ENCODE measurements at places on chromosomes 2 and 18.

- DNase-seq = no peak
Observed at GRCh38 chr18:37640504-37640903, 74.9 kb upstream of the CELF4 start.

DNA sequence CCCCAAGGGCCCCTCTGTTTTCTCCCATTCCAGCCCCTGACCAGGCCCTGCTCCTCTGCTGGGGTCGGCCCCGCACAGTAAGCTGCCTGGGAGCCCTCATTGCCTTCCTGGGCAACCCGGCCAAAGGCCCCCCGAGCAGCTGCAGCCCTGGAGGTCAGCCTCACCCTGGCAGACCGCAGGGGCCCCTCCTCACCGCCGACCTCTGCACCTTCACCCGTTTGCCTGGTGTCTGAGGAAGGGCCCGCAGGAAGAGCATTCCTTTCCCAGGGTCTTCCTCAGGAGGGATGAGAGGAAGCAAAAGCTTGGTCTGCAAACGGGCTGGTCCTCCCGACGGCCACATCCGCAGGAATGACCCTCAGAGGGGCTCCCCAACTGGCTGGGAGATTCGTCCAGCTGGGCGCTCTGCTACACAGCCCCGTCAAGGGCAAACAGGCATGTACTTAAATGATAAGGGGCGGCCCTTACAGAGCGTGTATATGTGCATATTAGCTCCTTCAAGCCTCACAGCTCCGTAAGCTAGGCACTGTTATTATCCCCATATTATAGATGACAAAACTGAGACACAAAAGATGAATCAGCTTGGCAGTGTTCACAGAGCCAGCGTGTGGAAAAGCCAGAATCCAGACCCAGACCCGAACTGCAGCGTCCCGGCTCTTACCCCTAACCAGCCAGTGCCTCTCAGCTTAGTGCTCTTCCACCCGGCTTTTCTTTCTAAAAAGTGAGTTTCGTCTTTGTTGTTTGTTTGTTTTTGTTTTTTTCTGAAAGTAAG, 52.8 kb downstream of the SLC4A1AP start:
- no peak for DNase-seq

DNA sequence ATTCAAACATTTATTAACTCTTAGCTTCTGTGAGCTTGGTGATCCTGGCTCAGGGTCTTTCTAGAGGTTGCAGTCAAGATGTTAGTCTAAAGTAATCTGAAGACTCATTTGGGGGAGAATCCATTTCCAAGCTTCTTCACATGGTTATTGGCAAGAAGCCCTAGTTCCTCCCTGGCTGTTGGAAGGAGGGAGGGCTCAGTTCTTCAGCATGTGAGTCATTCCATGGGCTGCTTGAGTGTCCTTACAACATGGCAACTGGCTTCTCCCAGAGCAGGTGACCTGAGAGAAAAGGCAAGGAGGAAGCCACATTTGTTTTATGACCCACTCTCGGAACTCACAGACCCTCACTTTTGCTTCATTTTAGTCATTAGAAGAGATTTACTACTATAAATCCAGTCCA, 10.6 kb upstream of the C2orf74 start:
- peak; percentile 41 for DNase-seq

DNA sequence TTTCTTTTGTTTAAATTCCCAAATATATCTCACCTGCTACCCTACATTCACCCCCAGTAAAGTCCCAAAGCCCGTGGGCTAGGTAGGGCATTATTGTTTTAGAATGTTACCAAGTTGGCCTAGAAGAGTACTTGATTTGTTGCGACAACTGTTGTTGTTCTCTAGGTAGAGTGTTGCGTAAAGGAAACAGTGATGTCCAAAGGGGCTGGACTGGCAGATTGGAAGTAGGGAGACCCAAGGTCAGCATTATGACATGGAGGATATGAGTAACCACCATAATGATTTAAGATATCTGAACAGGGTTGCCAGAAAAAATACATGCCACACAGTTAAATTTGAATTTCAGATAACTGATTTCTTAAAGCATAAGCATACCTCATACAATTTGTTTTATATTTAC, 39.2 kb downstream of the SCN1A start:
- peak; percentile 51 for DNase-seq

DNA sequence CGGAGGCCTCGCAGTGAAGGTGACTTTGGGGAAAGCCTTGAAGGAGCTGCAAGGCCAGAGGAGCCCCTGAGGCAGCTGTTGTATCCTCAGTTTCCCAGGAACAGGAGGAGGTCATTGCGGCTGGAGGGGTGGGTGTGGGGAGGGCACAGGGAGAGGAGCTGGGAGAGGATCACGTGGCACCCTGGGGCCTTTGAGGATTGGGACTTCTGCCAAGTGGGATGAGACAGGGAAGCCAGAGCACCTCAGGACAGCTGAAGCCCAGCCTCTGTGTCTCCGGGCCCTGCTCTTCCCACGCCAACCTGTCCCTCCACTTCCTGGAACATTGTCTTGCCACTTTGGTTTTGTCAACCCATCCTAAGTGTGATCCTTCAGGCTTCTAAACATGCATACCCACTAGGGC, 19.4 kb upstream of the RRM2 start:
- no peak for DNase-seq

DNA sequence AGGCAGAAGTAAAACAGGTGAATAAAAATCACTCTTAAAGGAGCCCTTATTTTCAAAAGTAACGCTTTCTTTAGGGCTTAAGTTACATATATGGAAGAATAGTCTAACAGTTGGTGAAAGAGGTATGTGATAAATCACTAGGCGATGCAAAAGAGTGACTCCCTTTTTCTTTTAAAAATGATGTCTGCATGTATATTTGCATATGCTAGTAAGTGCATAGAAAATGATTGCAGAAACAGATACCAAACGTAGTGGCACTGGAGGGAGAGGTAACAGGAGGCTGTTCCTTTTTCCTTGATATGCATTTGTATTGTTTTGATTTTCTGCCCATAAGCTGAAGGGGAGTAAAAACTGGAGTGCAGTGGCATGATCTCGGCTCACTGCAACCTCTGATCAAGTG, 158.3 kb downstream of the PRPF40A start:
- no peak for DNase-seq

DNA sequence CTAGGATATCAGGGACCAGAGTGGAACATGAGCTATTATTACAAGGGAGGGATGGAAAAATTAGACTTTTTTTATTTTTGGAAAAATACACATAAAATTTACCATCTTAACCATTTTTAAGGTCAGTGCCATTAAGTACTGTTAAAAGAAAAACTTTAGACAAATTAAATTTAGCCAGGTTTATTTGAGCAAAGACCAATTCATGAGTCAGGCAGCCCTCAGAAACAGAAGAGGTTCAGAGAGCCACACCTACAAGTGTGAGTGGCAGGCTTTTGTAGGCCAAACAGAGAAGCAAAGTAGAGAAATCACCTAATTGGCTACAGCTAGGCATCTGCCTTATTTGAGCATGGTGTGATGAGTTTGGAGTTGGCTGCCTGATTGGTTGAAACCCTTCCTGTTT, 301.3 kb upstream of the RAB12 start:
- DNase-seq = no peak

GRCh38 chr2:205908212-205909183, 177.5 kb downstream of the INO80D start:
- no peak for DNase-seq

DNA sequence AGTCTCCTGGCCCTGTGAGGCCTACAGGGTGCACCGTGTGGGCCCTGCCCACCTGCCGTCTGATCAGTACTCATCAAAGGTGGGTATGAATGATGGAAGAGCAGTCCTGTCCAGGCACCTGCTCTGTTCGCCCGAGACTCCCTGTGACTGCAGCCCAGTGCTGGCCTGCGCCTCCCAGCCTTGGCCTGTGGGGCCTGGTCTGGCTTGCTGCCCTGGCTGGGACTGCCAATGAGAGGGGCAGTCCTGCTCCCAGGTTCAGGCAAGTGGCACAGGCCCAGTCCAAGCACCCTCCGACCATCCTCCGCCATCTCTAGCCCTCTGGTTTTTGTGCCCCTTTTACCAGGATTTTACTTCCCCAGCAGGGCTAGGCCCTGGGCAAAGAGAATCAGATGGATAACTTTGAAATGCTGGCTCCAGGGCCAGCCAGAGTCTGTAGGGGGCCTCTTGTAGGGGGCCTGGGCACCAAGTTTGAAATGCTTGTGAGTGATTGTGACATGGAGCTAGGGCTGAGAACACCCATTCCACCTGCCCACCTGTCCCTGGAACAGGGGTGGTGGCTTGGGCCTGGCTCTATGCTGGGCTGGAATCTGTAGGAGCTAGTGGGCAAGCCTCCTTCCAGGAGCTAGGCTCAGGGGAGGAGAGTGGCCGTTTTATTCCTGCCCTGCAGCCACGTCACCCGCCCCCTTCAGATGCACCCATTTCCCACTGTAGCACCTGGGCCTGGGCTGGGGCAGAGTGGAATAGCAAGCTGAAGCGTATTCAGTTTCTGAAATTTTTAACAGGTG, 8.7 kb upstream of the HS6ST1 start:
- DNase-seq = no peak

- DNase-seq = no peak
Observed at GRCh38 chr2:155203178-155203577, 504.7 kb downstream of the KCNJ3 start.

DNA sequence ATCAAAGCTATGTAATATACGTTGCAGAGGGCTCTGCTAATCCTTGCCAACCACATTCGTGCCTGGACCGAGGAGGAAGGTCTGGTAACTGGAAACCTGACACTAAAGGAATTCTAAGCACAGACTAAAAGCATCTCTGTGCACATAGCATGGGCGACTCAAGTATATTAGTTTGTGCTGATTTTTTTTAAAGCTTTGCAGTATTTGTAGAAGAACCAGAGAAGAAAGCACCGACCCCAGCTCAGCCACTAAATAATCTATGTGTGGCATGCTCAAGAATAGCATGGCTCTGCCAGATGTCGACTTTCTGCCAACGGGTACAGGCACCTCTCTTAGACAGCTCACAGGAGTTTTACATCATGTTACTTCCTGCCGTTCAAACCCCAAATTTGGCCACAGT, 73.2 kb upstream of the NRP2 start:
- no peak for DNase-seq

DNA sequence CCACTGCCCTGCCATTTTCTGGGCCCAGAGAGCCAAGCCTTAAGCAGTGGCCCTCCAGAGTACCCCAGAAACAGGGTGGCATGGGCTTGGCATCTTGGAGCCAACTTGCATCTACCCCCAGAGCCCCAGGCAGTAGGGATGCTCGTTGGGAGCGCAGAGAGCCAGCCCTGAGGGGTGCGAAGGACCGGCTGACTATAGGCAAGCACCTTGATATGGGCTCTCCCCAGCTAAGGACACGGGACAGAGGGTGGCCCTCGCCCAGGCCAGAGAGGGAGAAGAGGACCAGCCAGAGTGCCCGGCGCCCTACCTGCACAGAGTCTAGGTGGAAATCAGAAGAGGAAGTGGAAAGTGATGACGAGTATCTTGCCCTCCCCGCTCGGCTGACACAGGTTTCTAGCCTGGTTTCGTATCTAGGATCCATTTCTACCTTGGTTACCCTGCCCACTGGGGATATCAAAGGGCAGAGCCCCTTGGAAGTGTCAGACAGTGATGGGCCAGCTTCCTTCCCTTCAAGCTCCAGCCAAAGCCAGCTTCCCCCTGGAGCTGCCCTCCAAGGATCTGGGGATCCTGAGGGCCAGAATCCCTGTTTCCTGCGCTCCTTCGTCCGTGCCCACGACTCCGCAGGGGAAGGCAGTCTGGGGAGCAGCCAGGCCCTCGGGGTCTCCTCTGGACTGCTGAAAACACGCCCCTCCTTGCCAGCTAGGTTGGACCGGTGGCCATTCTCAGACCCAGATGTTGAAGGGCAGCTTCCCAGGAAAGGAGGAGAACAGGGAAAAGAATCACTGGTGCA, 16.2 kb downstream of the CEP68 start:
- no peak for DNase-seq

DNA sequence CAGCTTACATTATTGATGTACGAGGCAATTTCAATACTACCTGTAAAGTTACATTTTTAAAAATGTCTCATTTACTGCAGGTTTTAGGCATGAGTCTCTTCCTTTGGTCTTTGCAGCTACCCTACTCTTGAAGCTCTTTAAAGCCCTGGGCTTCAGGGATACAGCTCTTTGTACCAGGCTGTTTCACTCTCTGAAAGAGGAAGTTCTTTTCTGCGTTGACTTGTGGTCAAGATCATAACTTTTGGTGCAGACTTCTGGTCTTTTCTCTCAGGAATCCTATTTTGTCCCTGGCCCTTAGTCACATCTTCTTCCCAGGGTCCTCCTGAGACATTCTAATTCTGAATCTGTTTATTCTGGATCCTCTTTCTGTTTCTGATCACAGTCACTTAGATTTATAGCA, 16.6 kb upstream of the HRH4 start:
- peak; percentile 61 for DNase-seq

DNA sequence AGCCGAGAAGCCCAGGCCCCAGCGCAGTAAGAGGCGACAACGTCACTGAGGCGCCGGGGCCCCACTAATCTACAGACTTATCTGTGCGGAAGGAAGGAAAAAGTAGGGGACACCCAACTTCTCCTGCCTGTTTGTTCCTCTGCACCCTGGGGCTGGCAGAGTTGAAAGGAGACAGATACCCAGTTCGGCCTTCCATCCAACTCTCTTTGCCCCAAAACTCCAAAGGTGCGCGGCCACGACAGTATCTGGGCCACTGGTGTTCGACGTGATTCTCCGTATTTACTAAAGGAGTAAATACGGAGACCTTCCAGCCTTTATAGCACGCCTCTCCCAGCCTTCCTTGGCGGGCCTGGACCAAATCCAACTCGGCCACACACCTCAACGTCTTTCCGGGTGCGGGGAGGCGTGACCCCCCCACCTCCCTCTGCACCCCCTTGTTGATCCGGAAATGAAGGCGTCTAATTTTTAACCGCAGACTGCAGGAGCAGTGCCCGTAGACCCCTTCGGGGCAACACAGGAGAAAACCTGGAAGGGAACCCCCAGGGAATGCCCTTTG, 1.6 kb downstream of the SMAD7 start:
- no peak for DNase-seq

- no peak for DNase-seq
Observed at GRCh38 chr2:121682396-121683298, 33.4 kb upstream of the CLASP1 start.

DNA sequence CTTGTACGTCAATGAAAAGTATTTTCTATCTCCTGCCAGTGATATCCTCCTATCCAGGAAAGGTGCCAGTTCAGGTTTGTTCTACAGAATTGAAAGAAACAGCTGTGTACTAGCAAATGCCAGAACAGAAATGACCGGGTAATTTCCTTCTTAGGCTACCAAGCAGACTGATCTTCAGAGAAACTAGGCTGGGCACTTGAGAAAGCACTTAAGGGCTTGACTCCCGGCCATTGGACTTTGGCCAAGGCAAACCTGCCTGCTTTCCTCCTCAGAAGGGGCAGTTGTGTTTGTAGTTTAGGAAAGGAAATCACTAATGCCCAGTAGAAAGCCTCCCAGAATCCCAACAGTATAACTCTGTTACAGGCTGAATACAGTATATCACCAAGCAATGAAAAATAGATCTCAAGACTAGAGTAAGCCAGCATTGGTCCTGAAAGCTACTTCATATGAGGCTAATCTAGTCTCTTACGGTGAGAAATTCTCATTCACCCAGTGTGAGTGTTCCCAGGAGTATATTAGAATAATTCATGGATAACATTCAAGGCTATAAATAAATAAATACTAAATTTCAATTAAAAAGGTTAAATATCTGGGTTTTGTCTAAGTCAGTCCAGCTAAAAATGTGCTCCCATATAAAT, 43.0 kb upstream of the COL5A2 start:
- no peak for DNase-seq
